ENCODE measurements at places on chromosomes 11 and 22. TPM values are rescaled to one million over a fixed set of nuclear protein-coding genes. Genes with fewer than 3 reads are reported as not detected.
A peak's percentile ranks its signal among the peaks of the same experiment; 100 is the strongest.

CD248 gene
- total RNA-seq: 44.6 TPM

DNA sequence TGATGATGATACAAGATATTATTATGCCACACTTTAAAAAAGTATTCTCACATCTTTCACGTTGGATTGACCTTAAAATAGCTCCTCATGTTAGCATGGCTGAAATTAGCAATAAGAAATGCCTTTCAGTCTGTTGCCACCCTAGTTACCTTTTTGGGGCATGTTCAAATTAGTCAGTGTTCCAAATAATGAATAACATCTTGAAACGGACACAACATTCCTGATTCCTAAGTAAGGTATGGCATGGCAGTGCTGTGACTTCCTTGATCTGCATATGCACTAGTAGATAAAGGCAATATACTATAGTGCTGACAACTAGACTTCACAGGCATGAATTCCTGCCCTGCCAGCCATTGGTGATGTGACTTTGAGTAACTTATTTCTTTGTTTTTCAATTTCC lies 914.5 kb downstream of the METTL15 start:
- H3K27ac ChIP-seq: no peak overlapping the region
- no peak overlapping the region for H3K4me3 ChIP-seq
- H3K27me3 ChIP-seq: no peaks in the 10 kb centered on the region
- no peaks in the 10 kb centered on the region for H3K36me3 ChIP-seq
- DNase-seq: no peak

- no peaks in the 10 kb centered on the region for H3K27me3 ChIP-seq
- H3K4me3 ChIP-seq: no peak overlapping the region
- no peak overlapping the region for H3K27ac ChIP-seq
- H3K36me3 ChIP-seq: no peaks in the 10 kb centered on the region
- no peaks in the 10 kb centered on the region for H3K4me1 ChIP-seq
Observed at GRCh38 chr22:38865201-38866023, 6.6 kb downstream of the CBX6 start.

GRCh38 chr22:21602579-21602978 lies 27.2 kb downstream of the YDJC start:
- H3K27ac ChIP-seq: no peak overlapping the region
- H3K4me1 ChIP-seq: no peaks in the 10 kb centered on the region
- no peak overlapping the region for H3K4me3 ChIP-seq
- DNase-seq: no peak
- no peaks in the 10 kb centered on the region for H3K27me3 ChIP-seq

DNA sequence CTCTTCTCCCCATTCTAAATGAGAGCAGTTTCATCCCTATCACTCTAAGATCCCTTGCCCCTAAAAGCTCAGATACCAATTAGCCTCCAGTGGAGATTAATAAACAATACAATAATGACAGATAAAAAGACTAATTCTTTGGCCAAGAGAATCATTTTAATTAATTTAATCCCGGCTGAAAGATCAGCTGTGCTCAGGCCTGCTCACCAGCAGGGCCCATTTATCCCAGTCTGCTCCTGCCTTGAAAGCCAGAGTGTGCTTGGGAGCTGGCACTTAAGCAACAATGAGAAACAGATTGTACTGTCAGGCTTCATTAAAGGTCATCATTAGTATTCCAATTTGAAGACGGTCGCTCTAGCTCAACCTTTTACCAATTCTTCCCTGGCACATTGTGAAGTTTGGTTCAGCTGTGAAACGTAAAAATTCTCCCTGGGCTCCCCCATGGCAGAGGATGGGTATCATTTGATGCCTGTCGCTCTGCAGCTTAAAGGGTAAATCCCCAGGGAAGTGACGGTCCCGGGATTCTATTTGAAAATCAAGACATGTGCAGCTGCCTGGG lies 36.1 kb upstream of the HTATIP2 start:
- no peak overlapping the region for H3K27ac ChIP-seq
- DNase-seq: no peak
- H3K36me3 ChIP-seq: no peaks in the 10 kb centered on the region
- H3K4me3 ChIP-seq: no peak overlapping the region
- no peaks in the 10 kb centered on the region for H3K27me3 ChIP-seq

DNA sequence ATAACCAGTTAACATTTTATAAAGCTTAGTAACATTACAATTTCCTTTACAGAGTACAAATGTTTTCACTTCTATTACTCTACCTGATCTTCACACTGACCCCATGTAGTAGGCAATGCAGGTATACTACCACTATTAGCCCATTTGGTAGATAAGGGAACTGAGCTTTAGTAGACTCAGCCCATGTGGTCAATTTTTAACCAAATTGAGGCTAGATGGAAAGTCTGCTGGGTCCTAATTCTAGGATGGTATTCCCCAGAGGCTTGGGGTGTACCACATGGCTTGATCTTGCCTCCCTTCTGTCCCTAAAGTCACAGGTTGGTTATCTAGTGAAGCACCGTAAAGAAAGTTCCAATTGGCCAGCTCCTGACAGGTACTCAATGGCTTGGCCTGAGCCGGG lies 48.2 kb downstream of the NRXN2 start:
- no peak for DNase-seq
- peaks cover 3% of the 10 kb centered on the region for H3K27me3 ChIP-seq
- H3K4me1 ChIP-seq: no peaks in the 10 kb centered on the region
- no peak overlapping the region for H3K4me3 ChIP-seq
- H3K27ac ChIP-seq: no peak overlapping the region

GRCh38 chr22:27463121-27463660 lies 338.4 kb downstream of the MN1 start:
- H3K36me3 ChIP-seq: no peaks in the 10 kb centered on the region
- H3K27ac ChIP-seq: no peak overlapping the region
- DNase-seq: no peak
- no peak overlapping the region for H3K4me3 ChIP-seq
- H3K4me1 ChIP-seq: no peaks in the 10 kb centered on the region

GRCh38 chr11:75896843-75897419 lies 81.9 kb downstream of the UVRAG start:
- no peak overlapping the region for H3K4me3 ChIP-seq
- H3K27ac ChIP-seq: no peak overlapping the region
- no peaks in the 10 kb centered on the region for H3K36me3 ChIP-seq
- DNase-seq: no peak
- no peaks in the 10 kb centered on the region for H3K27me3 ChIP-seq

KRTAP5-1 gene
- total RNA-seq: not detected

RTCB gene
- 129 TPM for total RNA-seq

- H3K4me3 ChIP-seq: peak overlapping the region; percentile 50
- no peaks in the 10 kb centered on the region for H3K27me3 ChIP-seq
- no peaks in the 10 kb centered on the region for H3K36me3 ChIP-seq
Observed at GRCh38 chr11:116193321-116194131, 579.3 kb downstream of the BUD13 start.

GRCh38 chr11:47426062-47426956 lies at the start of gene PSMC3:
Gene PSMC3, minus strand, starts transcription at chr11:47426439. Its CDS starts 160 bp downstream, at chr11:47426279.
- peak; percentile 99 for DNase-seq
- H3K36me3 ChIP-seq: no peaks in the 10 kb centered on the region
- peak within 1 kb of the TSS; percentile 81 for H3K27ac ChIP-seq
- H3K4me3 ChIP-seq: peak within 1 kb of the TSS; percentile 88

- no peaks in the 10 kb centered on the region for H3K4me1 ChIP-seq
- no peak overlapping the region for H3K27ac ChIP-seq
- DNase-seq: no peak
- no peaks in the 10 kb centered on the region for H3K27me3 ChIP-seq
- H3K36me3 ChIP-seq: no peaks in the 10 kb centered on the region
Observed at GRCh38 chr11:133961890-133962289, 5.1 kb upstream of the IGSF9B start.

GRCh38 chr22:50318698-50319411 lies 8.0 kb downstream of the DENND6B start:
- no peak overlapping the region for H3K4me3 ChIP-seq
- no peak overlapping the region for H3K27ac ChIP-seq
- H3K27me3 ChIP-seq: no peaks in the 10 kb centered on the region
- DNase-seq: no peak

DNA sequence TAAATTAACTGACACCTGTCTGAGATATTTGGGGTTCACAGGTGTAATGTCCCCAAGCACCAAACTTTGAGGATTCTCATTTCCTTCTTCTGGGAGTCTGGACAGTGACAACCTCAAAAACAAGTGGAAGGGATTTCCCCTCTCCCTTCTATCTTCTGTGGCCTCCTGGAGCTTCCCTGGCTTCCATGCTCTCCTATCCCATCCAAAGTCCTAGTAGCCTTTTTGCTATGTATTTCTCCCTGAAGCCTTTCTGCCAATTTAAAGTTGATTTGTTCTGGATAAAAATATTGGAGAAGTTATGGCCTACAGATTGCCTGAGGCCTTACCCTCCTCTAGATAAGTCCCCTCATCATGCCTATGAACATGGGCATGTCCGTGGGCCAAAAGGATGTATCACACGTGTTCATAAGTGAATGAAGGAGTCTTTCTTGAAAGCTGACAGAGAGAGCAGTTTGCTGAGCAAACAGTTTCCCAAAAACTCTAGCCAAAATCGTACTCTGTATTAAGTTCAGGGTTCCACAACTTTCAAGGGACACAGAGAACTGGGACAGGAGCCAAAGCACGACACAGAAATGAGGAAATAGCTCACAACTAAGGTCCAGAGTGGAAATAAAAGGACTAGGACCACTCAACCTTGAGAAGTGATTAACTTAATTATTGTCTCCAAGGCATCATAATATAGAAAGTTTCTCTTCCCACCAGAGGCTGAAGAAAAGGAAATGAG lies 6.7 kb downstream of the HEPACAM start:
- H3K4me1 ChIP-seq: no peaks in the 10 kb centered on the region
- H3K4me3 ChIP-seq: no peak overlapping the region
- DNase-seq: no peak
- H3K27me3 ChIP-seq: no peaks in the 10 kb centered on the region
- H3K36me3 ChIP-seq: no peaks in the 10 kb centered on the region

SCUBE1 gene
- 12.3 TPM for total RNA-seq

OR51B5 gene
- total RNA-seq: not detected

C11orf42 gene
- total RNA-seq: not detected

DNA sequence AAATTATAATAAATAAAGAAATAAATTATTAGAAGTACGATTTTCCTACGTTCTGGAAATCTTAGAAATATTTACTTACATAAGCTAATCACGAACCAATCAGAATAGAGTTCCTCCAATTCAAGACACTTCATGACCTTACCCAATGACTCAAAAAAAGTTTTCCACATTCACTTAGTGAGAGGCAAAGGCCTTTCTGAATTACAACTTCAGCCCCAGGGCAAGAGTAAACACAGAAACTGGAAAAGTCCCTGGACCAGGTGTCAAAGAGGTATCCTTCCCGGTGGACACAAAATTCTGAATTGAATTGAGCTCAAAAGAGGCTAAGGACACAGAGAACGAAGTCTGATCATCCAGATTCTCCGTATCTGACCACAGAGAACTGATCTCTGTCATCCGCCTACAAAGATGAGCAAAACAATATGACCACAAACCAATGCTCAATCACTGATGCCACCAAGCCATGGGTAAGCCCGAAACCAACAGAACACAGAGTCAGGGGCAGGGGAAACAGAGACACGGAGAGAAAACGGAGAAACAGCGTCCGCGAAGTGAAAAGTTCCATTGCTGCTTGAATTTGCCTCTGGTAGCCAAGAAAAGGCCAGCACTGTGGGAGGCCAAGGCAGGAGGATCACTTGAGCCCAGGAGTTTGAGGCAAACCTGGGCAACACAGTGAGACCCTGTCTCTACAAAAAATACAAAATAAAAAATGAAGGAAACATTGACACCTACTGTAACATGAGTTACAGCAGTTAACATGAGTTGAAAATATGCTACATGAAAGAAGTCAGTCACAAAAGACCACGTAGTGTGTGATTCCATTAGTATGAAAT lies 6.8 kb downstream of the BID start:
- H3K27ac ChIP-seq: no peak overlapping the region
- H3K4me1 ChIP-seq: peaks cover 11% of the 10 kb centered on the region
- H3K4me3 ChIP-seq: no peak overlapping the region
- no peaks in the 10 kb centered on the region for H3K27me3 ChIP-seq
- no peaks in the 10 kb centered on the region for H3K36me3 ChIP-seq

- no peaks in the 10 kb centered on the region for H3K4me1 ChIP-seq
- H3K4me3 ChIP-seq: no peak overlapping the region
- DNase-seq: no peak
- no peaks in the 10 kb centered on the region for H3K27me3 ChIP-seq
- no peak overlapping the region for H3K27ac ChIP-seq
- H3K36me3 ChIP-seq: no peaks in the 10 kb centered on the region
Observed at GRCh38 chr22:42353883-42354727, 78.1 kb downstream of the NFAM1 start.

E2F8 gene
- 14.9 TPM for total RNA-seq

GRCh38 chr11:68214173-68215086 lies 1.3 kb upstream of the KMT5B start:
- H3K4me1 ChIP-seq: peaks cover 8% of the 10 kb centered on the region
- peak overlapping the region; percentile 81 for H3K4me3 ChIP-seq
- DNase-seq: peak; percentile 66
- H3K36me3 ChIP-seq: no peaks in the 10 kb centered on the region
- peak overlapping the region; percentile 100 for H3K27ac ChIP-seq

C1QTNF5 gene
- total RNA-seq: 13.0 TPM

- no peaks in the 10 kb centered on the region for H3K4me1 ChIP-seq
- H3K27ac ChIP-seq: no peak overlapping the region
- no peaks in the 10 kb centered on the region for H3K27me3 ChIP-seq
- no peak overlapping the region for H3K4me3 ChIP-seq
- no peak for DNase-seq
- H3K36me3 ChIP-seq: no peaks in the 10 kb centered on the region
Observed at GRCh38 chr11:10118865-10119264, 175.2 kb downstream of the SBF2 start.

DNA sequence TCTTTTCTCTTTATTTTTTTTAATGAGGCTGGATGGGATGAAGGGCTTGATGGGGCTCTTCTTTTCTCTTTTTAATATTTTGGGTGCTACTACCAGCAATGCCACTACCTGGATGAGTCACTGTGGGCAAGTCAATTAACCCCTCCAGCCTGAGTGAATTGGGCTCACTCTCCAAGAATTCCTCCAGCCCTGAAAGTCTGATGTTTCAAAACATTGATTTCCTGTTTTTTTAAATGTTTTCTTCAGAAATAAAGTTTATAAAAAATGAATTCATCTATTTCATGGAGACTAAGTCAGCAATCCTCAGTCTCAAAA lies 812 bp upstream of the OR5A2 start:
- no peaks in the 10 kb centered on the region for H3K4me1 ChIP-seq
- no peaks in the 10 kb centered on the region for H3K27me3 ChIP-seq
- no peaks in the 10 kb centered on the region for H3K36me3 ChIP-seq
- no peak for DNase-seq

DNA sequence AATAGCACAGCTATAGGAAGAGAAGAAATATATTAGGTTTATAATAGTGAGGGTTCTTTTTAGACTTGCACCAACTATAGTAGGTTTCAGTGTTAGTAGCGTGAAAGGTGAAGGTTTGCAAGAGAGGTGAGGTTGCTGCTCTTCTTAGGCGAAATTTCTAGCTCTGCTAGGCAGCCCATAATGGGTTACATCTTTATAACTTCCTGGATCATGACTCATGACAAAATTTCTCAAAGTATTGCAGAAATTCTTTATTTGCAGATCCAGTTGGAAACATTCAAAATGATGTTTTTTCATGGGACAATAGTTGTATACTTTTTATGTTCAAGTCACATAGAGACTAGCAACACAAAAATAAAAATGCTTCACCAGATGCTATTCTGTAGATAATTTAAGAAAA lies 260.0 kb downstream of the SOX6 start:
- H3K27me3 ChIP-seq: no peaks in the 10 kb centered on the region
- no peak overlapping the region for H3K4me3 ChIP-seq
- no peaks in the 10 kb centered on the region for H3K4me1 ChIP-seq
- H3K36me3 ChIP-seq: no peaks in the 10 kb centered on the region
- no peak for DNase-seq
- H3K27ac ChIP-seq: no peak overlapping the region

- H3K36me3 ChIP-seq: no peaks in the 10 kb centered on the region
- H3K4me1 ChIP-seq: no peaks in the 10 kb centered on the region
- H3K4me3 ChIP-seq: no peak overlapping the region
- DNase-seq: no peak
Observed at GRCh38 chr11:74090701-74091100, 80.1 kb downstream of the C2CD3 start.

DEPDC7 gene
- 3.3 TPM for total RNA-seq

CATSPER1 gene
- total RNA-seq: not detected

Measured in Peyer's patch (tissue), 4 donors.